NCI-H446 treated with DMSO at 0.1 percent for 48 hours (cell line): ENCODE measurements at places on chromosomes 4 and X.

- no peak for DNase-seq
These were observed 91.2 kb upstream of the SORBS2 start for GRCh38 chr4:185903205-185903604.

GRCh38 chr4:136461533-136461932 lies 1070.8 kb downstream of the PCDH18 start:
- no peak for DNase-seq

GRCh38 chr4:41611881-41612871 lies 74.2 kb downstream of the LIMCH1 start:
- DNase-seq = peak; percentile 63

DNA sequence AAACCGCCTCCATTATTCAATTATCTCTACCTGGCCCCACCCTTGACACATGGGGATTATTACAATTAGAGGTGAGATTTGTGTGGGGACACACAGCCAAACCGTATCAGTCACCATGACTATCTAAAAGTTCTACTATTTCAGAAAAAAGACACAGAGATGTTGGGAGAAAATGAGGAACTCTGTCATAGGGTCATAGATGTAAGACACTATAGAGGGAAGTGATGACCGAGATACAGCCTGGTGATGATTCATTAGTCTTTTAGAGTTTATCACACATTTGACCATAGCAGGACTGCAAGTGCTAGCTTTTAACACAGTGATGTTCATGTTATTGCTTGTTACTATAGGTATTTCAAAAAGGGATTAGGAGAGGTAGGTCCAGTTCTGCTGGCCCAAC lies 357.0 kb upstream of the AADAT start:
- no peak for DNase-seq

- DNase-seq = no peak
These were observed 77.6 kb downstream of the CWH43 start for GRCh38 chr4:49063670-49064069.

- DNase-seq = no peak
These were observed 2.8 kb upstream of the TIFA start for GRCh38 chr4:112288455-112288854.

GRCh38 chr4:72468904-72469502 lies 100.0 kb downstream of the ADAMTS3 start:
- DNase-seq = peak; percentile 14

DNA sequence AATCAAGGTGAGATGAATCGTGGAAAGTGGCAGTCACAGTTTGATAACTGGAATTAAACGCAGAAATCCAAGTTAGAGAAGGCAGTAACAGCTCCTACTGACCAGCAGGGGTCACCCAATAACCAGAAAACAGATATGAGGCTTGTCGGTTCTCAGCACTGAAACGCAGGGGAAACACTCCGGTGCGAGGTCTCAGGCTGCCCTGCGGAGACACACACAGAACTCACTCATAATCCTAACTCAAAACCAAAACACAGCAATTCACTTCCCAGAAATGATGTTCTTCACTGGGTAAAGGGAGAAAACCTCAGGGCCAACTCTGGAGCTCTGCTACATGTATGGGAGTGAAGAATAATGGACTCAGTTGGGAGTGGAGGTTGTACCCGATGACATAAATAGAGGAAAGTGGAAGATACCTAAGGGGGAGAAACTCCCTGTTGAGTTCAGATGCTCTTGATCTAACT lies 384.4 kb downstream of the RAPGEF2 start:
- DNase-seq = peak; percentile 34

DNA sequence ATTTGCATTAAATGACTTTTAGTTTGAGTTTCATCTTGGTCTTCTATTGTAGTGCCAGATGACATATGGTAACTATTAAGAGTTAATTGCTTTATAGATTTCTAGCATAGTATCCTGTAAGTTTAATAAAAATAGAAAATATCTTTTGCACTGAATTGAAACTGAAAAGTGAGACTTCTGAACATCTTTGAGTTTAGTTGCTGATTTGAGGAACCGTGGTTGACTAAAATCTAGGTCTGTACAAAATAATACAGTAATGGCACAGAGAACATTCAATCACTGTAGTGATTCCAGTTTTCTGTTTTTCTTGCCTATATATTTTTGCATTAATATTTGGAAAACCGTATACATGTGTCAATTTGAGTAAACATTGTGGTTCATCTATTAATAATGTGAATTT lies 60.7 kb downstream of the SPATA4 start:
- DNase-seq = no peak

GRCh38 chr4:168794881-168795280 lies 215.2 kb downstream of the CBR4 start:
- no peak for DNase-seq

DNA sequence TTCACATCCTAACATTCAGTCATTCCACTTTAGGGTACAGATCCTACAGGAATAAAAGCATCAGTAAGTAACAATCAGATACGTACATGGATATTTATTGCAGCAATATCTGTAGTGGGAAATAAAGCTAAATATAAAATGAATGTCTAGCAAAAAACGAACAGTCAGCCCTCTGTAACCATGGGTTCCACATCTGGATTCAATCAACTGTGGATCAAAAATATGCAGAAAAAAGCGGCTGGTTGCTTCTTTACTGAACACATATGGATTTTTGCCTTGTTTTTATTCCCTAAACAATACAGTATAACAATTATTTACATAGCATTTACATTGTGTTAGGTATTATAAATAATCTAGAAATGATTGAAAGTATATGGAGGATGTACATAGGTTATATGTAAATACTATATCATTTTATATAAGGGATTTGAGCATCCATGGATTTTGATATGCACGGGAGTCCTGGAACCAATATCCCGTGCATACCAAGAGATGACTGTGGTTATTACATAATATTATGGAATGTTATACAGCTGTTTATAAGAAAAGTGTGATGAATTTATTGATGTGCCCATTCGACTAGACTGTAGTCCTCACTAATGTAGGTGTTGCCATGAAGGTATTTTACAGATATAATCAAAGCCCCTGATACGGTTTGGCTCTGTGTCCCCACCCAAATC lies 132.8 kb downstream of the ARHGEF9 start:
- no peak for DNase-seq

GRCh38 chrX:71291381-71291780 lies 7.9 kb downstream of the NONO start:
- no peak for DNase-seq

DNA sequence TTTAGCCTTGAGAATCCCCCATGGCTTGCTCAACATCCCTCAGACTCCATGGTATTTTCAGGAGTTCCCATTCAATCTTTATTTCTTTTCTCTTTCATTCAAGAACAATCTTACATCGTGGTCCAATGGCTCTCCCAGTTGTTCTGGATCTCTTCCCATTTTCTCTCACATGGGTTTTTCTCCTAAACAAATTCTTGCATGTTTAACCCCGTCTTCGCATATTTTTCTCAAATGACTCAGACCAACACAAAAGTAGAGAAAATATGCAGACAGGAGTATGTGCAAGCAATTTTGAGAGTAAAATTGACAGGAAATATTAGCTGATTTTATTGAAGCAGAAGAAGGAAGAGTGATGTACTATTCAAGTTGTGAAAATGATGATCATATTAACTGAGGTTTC lies 396.4 kb upstream of the TRAM1L1 start:
- no peak for DNase-seq

DNA sequence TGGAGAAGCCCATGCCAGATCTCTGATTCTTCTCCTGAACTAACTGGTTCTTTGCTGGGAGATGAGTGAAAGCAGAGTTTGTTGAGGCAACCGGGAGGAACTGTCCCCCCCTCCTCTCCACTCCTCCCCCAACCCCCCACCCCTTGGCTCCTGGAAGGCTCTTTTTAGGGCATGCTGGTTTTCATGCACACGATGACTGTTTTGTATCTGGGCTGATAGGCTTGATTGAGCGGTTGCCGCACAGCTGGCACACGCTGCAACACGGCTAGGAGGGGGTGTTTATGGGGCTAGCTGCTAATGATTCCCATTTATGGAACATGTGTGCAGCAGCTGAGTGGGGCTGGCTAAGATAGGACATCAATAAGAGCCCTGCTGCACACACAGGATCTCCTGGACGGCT lies 137.2 kb downstream of the SMIM20 start:
- no peak for DNase-seq

GRCh38 chrX:17414027-17414658 lies 39.1 kb downstream of the NHS start:
- no peak for DNase-seq

- DNase-seq = no peak
These were observed 29.0 kb downstream of the SGMS2 start for GRCh38 chr4:107853444-107854355.

GRCh38 chr4:65089666-65090065 lies 580.6 kb downstream of the EPHA5 start:
- no peak for DNase-seq

DNA sequence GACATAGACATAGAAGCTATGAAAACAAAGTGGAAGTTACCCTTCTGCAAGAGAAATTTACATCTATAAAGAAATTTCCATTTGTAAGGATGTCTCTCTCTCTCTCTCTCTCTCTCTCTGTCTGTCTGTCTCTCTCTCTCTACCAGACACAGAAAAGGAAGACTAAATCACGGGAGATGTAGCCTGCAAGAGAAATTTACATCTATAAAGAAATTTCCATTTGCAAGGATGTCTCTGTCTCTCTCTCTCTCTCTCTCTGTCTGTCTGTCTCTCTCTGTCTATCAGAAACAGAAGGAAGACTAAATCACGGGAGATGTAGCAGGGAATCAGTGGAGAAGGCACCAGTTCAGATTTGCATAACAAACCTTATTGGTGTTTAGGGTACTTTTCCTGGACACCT lies 65.6 kb upstream of the CTSO start:
- no peak for DNase-seq

- no peak for DNase-seq
These were observed 89.9 kb upstream of the DHX15 start for GRCh38 chr4:24674279-24674678.

- DNase-seq = no peak
These were observed 125.4 kb upstream of the DMD start for GRCh38 chrX:33336783-33337182.

GRCh38 chr4:113952452-113953029 lies 26.9 kb downstream of the ARSJ start:
- DNase-seq = peak; percentile 42

GRCh38 chr4:56469489-56470210 lies 2.2 kb downstream of the SRP72 start:
- no peak for DNase-seq

GRCh38 chr4:99811850-99812249 lies 4.8 kb upstream of the DAPP1 start:
- DNase-seq = no peak

DNA sequence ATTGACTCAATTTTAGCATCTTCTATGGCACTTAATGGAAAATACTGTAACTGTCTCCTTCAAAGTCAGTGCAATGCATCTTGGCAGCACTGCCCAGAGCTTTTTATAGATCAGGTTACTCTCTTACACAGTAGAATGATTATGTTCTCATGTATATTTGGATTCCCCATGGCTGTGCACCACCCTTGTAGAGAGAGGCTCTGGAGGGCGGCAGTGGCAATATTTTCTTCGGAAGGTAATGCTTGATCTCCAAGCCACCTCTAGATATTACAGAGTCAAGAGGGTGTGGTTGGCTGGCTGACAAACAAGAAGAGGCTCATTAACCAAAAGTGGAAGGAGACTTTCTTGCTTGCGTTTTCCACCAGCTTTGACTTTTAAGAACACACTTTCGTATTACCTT lies 72.8 kb upstream of the ARSJ start:
- DNase-seq = peak; percentile 7
